ENCODE measurements at places on chromosomes 1 and 21.

- peak; percentile 22 for DNase-seq
Observed at GRCh38 chr1:111161843-111162487, 21.9 kb downstream of the CEPT1 start.

GRCh38 chr1:33930346-33931110 is 66.6 kb downstream of the HMGB4 start:
- no peak for DNase-seq

GRCh38 chr1:202688401-202688800 is 21.9 kb downstream of the SYT2 start:
- DNase-seq, result no peak

- peak; percentile 10 for DNase-seq
Observed at GRCh38 chr1:106022312-106022902, 1034.1 kb upstream of the PRMT6 start.

DNA sequence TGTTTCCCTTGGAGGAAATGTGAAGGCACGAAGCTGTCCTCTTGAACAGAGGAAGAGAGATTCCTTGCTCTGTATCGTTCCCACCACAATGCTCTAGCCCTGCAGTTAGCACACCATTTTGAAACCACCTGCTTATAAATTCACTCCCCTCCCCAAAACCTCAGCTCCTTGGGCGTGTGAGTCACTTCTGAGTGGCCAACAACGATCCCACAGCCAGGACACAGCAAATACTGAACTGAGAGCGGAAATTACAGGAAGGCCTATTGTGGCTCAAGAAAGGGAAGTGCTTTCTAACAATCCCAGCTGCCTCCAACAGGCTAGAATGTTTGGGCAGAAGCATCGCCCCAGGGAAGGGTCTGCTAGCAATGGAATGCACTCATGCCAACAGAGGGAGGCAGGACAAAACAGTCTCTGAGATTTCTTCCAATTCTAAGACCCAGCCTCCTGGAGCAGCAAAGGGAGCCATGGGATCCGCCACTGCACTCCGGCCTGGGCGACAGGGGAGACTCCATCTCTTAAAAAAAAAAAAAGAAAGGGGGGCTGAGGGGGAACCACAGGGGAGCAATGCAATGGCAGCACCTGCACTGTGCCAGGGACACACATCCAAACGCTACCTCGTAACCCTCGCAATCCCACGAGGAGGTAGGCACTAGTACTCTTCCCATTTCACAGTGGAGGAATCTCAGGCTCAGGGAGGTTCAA is 1.9 kb downstream of the TMEM53 start:
- peak; percentile 33 for DNase-seq

GRCh38 chr1:177023726-177024125 is 140.8 kb downstream of the ASTN1 start:
- no peak for DNase-seq

DNA sequence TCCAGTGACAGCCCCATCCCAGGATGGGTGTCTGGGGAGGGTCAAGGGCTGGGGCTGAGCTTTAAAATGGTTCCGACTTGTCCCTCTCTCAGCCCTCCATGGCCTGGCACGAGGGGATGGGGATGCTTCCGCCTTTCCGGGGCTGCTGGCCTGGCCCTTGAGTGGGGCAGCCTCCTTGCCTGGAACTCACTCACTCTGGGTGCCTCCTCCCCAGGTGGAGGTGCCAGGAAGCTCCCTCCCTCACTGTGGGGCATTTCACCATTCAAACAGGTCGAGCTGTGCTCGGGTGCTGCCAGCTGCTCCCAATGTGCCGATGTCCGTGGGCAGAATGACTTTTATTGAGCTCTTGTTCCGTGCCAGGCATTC is 24.2 kb downstream of the PCSK9 start:
- DNase-seq, result no peak

DNA sequence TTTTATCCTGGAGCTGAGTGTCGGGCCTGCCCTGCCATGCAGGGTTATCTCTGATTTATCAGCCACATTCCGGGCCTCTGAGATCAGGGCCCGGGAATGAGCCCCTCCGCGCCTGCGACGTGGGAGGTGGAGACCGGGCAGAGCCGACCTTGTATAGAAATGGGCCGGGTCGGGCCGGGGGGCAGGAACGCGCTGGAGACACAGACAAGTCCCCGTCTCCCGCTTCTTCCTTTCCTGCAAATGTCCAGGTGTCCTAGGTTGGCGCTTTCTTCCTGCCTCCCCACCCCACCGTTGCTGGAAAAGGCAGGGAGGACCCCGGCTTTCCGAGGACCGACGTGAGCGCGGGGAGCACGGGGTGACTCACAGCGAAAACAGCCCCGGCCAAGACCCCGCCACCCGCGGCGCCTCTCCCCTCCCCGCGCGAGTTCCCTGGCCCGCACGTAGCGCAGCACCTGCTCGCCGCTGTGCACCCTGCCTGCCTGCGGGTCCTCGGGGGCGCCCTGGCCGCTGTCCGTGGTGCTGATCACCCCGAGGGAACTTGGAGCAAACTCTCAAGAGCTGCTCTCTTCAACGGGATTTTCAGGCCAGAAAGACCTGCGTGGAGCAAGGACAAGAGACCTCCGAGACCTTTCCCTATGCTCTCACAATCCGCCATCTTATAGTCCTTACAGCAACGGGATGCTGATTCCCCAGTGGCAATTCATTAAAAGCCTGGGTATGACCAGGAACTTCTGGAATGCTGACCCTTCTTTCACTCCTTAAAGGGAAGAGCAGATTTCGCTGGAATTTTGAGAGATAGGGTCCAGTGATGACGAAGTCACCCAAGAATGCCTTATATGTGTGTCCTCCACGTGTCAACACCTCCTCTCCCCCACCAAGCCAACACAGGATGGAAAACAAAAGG is 475 bp upstream of the NPPB start:
- DNase-seq, result peak; percentile 67

DNA sequence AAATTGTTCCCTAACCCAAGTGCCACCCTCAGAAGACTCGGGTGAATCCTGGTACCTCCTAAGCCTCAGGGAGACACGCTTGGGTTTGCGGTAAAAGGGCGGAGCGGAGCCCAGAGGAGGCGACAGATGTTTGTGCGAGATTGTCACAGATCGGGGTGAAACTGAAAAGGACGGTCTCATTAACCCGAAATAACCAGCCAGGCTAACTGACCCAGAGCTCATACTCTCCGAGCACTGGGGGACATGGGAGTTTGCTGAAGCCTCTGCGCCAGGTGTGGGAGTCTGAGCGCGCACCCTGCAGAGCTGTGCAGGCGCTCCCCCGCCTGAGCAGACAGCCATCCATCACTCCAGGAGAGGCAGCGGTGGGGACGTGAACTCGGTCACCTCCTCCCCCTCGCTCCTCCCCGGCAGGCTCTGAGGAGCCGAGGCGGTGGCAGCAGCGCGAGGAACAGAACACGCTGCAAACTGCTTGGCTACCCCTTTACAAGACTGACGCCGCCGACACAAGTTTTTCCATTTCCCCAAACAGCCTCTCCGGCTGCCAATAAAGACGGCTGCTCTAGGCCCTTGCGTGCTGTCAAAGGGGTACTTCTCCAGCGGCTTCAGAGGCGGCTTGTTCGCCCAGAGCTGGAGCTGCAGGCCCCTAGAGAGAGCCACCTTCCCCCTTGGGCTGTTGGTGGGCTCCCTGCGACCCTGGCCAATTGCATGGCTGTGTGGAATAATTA is 43.5 kb downstream of the RRAGC start:
- DNase-seq, result no peak

- no peak for DNase-seq
Observed at GRCh38 chr1:210726621-210727020, 397.9 kb downstream of the HHAT start.

DNA sequence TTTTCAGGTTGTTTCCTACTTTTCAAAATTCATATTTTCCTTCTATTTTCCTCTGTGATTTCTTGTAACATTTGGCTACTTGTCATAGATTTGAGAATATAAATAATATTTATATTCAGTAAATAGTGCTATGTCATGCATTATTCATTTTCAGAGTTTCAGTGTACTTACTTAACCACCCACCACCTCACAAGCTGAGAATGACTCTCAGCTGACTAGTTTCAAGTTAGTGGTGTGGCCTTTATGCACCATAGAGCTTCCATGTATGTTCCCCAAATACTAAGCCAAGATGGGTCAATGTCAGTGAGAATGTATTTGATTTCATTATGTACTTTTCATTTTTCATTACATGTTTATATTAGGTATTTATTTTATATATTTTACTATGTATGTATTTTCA is 56.9 kb upstream of the RGS1 start:
- DNase-seq, result no peak

DNA sequence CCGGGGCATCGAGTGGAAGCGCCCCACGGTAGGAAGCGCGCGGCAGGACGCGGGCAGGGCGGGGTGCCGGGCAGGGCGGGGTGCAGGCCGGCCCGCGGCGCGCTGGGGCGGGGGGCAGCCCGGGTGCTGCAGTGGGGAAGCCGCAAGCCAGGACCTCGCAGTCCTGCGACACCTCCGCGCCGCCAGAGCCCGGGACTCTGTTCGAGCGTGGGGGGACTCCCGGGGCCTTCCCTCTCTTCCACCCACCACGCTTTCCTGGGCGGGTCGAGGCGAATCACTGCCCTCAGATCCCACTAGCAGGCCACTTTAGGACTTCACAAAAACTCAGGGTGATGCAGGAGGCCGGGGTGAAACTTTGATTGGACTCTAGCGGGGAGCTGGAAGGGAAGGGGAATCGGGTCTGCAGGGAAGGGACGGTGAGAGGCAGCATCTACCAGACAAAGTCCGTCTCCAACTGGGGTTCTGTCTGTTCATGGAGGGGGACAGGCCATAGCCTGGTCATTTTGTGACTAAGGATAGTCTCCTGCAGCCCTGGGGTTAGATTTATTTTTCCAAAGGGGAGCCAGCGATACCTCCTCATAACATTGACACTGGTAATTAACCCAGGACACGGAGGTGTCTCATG is 623 bp downstream of the CAPN2 start:
- no peak for DNase-seq

- no peak for DNase-seq
Observed at GRCh38 chr1:106846656-106847055, 209.8 kb upstream of the PRMT6 start.

GRCh38 chr1:168287237-168287664 is 6.6 kb downstream of the TBX19 start:
- peak; percentile 77 for DNase-seq

GRCh38 chr1:161066694-161067093 is 3.0 kb downstream of the ARHGAP30 start:
- DNase-seq, result no peak

GRCh38 chr1:30637183-30637980 is 86.0 kb downstream of the MATN1 start:
- no peak for DNase-seq

- peak; percentile 96 for DNase-seq
Observed at GRCh38 chr1:59178339-59179187, 118.3 kb upstream of the FGGY start.

DNA sequence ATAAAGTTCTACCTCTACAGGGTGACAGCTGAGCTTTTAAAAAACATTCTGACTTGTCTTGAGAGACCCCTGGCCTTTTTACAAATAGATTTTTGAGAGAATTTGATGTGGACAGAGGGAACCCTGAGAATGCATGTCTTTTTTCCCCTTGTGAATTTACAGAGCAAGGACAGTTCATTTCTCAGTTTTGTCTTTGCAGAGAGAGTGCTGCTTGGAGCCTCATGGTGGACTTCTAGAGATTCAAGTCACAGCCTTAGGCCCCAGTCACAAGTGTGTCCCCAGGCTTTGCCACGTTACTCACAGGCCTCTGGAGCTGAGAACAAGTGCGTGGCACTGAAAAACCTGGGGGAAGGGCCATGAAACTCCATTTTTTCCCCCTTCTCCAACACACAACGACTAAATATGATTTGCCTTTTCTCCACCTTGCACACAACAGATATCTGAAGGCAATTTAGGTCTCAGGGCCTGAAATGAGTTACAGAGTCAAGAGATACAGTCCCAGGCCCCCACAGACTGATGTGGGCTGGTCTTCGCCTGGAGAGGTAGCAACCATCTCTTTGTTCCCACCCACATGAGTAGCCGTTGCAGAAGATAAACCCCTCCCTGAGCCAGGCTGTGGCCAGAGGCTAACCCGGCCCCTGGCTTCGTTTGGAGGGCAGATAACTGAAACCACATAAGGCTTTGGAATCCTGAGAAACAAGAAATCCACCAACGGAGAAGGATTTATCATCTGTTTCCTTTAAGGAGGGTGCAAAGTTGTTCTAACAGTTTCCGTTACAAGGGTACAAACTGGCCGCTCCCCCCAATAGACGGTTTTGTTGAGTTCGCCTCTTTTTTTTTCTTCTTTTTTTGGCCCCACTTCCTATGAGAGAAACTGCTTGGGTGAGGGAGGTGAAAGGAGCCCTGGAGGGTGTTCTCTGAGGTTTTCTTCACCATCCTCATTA is 1.0 kb upstream of the PIGV start:
- DNase-seq, result peak; percentile 89

DNA sequence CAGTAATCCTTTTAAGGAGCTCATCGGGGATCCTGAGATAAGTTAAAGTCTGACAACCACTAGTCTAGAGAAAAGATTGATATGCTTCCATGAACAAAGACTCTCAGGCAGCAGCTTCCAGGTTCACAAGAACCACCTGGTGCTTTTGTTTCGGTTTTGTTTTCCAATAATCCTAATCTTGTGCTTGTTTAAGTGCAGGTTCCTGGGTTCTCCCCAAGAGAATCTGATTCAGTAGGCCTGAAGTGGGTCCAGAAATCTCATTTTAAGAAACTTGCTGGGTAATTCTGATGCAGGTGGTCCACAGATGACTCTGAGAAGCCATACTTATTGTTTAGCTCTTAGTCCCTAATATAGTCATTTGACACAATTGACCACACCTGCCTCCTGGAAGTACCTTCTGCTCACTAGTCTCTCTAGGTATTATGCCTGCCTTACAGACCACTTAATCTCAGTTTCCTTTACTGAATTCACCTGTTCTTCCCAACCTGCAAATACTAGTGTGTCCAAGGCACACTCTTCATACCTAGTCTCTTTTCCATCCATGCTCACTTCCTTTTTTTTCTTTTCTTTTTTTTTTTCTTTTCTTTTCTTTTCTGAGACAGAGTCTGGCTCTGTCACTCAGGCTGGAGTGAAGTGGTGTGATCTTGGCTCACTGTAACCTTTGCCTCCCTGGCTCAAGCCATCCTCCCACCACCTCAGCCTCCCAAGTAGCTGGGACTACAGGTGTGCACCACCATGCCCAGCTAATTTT is 20.5 kb upstream of the FRRS1 start:
- no peak for DNase-seq

DNA sequence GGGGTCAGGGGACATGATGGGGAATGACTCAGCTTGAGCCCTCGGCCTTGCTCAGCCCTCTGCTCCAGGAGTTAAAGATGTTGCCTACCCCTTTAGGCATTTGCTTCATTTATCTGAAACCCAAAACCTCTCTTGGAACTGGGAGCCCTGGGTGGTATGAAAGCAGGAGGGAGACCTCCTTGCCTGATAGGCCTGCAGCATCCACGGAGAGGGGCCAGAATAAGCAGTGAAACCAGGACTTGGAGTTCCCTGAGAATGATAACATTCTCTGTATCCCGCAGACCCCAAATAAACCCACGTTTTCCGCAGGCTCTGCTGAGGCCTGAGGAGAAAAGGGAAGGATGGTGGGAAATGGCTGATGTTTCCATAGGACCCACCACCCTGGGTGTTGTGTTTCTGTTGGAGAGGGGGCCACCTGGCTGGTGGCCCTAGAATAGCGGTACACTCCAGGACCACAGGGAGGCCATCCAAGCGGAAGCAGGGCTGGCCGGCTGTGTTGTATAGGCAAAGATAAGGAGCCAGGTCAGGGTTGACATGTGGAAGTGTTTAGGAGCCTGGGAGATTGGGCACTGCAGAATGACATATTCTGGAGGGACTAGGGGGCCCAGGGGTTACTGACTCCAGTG is 77.4 kb downstream of the FOXD2 start:
- peak; percentile 48 for DNase-seq

- DNase-seq, result peak; percentile 16
Observed at GRCh38 chr1:119159111-119159510, 18.7 kb upstream of the WARS2 start.
